ENCODE measurements at places on chromosomes 7 and 10. TPM values are rescaled to one million over a fixed set of nuclear protein-coding genes. Genes with fewer than 3 reads are reported as not detected.

GRCh38 chr7:83850125-83850524, 201.2 kb upstream of the SEMA3E start:
- DNase-seq = no peak

Gene COBL
- not detected for total RNA-seq

- DNase-seq = no peak
Measured at GRCh38 chr7:82700741-82701140, 257.2 kb upstream of the CACNA2D1 start.

Gene NCF1
- 3.8 TPM for total RNA-seq

DNA sequence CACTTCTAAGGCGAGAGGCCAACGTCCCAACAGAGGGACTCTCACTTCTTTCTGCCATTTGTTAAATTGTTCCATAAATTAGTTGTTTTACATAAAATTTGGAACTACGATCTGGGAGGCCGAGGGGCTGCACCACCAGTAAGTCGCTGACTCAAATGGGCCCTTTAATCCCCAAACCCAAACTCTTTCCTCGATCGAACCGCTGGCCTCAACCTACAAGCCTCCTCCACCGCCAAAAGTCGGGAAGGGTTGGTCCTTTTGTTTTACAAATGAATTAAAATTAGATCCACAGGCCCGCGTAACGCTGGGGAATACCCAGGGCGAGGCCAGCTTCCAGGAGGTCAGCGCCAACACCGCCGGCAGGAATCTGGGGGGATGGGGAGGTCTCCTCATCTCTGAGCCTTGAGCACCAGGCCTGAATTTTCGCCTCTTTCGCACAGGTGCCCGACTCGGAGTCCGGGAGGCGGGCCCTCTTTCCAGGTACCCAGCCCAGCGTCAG, 1.2 kb upstream of the FOXI2 start:
- no peak for DNase-seq

Gene ACSM6
- not detected for total RNA-seq

DNA sequence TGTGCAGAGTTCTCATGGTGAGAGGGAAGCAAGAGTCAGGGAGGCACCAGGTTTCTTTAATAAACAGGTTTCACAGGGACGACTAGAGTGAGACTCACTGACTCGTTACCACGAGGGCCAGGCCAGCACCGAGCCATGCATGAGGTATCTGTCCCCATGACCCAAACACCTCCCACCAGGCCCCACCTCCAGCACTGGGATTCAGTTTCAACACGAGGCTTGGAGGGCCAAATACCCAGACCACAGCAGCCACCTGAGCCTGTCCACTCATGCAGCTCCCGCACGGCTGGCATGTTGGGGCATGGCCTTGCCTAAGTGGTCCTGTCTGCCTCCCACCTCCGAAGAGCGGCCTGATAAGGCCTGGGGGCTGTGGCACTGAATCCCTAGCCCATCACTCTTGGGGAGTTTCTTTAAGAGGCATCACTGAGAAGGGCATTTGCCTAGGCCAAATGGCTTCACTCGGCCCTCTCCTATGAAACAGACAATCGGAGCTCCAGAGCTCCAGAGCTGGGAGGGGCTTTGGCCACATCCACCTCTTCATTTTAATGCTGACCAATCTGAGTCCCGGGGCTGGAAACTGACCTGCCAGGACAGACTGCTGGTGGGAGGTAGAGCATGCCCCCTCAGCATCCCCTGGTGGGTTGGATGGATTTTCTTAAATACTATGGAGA, 157.8 kb downstream of the DNAJB6 start:
- no peak for DNase-seq

DNA sequence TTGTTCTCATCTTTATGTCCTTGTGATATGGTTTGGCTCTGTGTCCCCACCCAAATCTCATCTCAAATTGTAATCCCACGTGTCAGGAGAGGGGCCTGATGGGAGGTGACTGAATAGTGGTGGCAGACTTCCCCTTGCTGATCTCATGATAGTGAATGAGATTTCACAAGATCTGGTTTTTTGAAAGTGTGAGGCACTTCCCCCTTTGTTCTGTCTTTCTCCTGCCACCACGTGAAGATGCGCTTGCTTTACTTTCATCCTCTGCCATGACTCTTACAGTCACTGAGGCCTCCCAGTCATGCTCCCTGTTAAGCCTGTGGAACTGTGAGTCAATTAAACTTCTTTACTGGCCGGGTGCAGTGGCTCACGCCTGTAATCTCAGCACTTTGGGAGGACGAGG, 161.0 kb downstream of the HERPUD2 start:
- DNase-seq = no peak

- no peak for DNase-seq
Measured at GRCh38 chr7:13055732-13056368, 368.4 kb downstream of the ARL4A start.

DNA sequence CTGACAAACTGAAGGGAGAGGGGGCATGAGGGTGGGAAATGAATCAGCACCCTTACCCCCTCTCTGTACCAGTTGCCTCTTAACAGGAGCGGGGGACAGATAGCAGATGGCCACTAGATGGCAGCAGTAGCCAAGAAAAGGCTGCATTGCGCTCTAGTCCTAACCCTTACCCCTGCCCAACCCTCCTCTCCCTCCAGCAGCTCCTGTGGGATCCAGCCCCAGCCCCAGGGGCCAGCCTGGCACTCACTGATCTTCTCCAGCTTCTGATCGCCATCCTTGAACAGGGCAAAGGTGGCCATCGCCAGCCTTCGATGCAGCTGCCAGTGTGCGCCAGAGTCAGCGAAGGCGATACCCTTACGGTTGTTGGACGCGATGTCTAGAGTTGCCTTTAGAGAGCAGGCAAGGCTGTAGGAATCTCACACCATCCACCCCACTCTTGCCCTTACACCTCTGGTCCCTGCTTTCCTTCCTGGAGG, 2.2 kb downstream of the CYP17A1 start:
- peak; percentile 73 for DNase-seq

DNA sequence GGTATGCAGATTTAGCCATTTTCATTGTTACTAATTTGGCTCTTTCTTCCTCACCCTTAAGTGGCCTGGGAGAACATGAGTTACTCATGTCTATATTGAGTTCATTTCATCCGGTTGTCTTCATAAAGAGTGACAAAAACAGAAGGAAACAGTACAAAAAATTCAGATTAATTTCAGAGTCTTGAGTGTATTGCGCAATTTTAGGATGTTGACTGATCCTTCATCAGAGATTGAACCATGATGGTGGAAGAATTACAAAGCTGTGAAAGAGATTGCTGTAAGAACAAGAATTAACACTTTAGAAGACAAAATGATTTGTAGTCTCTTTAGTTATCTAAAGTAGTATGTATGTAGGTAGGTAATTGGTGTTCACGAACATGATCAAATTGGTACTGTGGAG, 194.0 kb upstream of the PPP1R3A start:
- DNase-seq = no peak

GRCh38 chr7:28988091-28988490, 30.0 kb upstream of the TRIL start:
- no peak for DNase-seq

- DNase-seq = no peak
Measured at GRCh38 chr10:34622945-34623344, 192.2 kb downstream of the PARD3 start.

- DNase-seq = no peak
Measured at GRCh38 chr7:142784096-142784495, 13.3 kb downstream of the PRSS2 start.

GRCh38 chr10:103759100-103759781, 96.1 kb downstream of the SH3PXD2A start:
- DNase-seq = no peak

- DNase-seq = no peak
Measured at GRCh38 chr7:141306081-141306480, 232.2 kb downstream of the TMEM178B start.

- peak; percentile 78 for DNase-seq
Measured at GRCh38 chr10:79400146-79401004, 45.0 kb downstream of the ZCCHC24 start.

GRCh38 chr7:75977743-75978142, 16.7 kb downstream of the TMEM120A start:
- no peak for DNase-seq

GRCh38 chr7:138882249-138882648, 84.3 kb upstream of the ATP6V0A4 start:
- no peak for DNase-seq

DNA sequence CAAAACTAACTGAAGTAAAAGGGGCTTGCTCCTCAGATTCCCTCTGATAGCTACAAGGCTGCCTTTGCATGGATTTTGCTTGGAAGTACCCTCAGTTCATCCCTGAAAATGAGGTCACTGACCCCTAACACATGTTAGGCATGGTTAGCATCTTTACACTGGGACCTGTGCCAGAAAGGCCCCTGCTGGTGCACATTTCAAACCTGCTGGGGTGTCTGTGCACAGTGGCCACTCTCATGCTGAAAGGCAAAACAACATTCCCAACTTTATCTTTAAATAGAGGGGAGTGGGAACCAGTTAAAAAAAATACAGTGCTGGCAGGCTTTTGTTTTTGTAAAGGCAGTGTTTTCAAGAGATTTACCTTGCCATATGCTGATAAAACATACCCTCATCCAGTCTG, 99.1 kb downstream of the ANK3 start:
- no peak for DNase-seq

DNA sequence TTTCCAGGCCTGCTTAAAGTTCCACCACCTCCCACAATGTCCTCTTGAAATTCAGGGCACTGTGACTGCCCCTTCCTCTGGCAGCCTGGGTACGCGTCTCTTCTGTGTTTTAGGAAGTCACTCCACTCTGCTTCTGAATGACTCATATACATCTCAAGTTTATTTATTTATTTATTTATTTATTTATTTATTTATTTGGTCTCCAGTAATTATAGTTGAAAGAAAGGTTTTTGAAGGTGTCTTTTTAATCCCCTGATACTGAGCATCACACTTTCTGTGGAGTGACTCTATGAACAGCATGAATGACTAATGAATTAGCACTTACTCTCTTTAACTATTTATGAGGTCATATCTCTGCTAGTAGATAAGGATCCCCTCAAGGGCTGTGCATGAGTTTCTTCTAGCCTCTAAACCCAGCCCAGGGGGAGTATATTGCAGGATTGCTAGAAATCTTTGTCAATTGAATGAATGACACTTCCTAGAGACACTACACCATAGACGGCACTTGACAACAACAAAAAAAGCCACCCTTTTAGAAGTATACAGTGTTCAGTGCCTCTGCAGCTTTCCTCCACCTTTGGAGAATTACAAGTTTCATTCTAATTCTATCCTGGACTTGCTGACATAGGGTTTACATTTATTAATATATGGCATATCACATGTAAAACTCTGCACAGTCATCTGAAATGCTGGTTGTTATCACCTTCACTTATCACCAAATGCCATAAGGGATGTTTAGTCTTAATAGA, 2.1 kb downstream of the MACC1 start:
- no peak for DNase-seq

DNA sequence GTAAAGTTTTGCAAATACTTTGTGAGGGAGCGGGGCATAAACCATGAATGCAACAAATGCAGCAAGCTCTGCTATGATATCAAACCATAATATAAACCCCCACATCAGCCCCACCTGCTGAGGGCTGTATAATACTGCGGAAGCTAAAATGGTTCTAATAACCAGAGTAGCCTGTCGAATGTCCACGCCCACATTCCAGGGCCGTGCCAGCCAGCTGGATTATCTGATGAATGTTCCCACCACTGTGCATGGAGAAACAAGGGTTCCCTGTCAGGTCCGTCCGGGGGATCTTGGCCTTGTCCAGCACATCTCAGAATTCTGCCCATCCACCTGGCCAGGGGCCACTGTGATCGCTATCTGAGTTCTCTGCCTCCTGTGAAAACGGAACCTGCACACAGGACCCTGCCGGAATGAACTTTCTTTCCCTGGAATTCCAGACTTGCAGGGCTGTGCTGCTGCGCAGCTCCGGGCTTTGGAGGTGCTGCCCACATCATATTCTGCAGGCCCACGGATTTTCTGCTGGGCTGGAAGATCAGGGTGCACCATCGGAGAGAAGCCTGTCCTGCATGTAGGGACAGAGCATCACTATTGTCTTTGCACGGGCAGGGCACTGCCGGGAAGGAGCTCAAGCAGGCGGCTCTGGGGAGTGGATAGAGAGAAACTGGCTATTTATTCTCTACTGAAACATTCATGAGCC, 77.0 kb upstream of the GNA12 start:
- DNase-seq = no peak

- DNase-seq = no peak
Measured at GRCh38 chr10:62068464-62068863, 167.0 kb downstream of the ARID5B start.

GRCh38 chr7:83786858-83787257, 137.9 kb upstream of the SEMA3E start:
- no peak for DNase-seq

Gene ODAD2
- total RNA-seq = not detected

Gene HHEX
- not detected for total RNA-seq

Gene RPEL1
- not detected for total RNA-seq

DNA sequence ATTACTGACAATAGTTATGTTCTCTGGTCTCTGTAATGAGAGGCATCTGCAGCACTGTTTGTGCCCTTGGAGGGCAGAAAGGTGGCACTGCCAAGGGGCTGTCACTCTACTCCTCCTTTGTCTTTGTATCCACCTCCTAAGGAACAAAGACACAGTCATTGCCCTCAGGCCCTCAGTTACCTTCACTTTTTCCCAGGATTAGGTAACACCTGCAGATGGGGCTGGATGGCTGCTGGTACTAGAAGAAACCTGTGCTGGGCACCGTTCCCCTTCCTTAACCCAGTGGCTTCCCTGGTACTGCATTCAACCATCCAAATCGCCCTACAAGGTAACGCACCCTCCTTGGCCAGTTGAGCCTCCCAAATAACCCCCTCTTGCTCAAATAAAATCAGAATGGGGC, 246.9 kb upstream of the NEBL start:
- no peak for DNase-seq

GRCh38 chr7:106057962-106058927, 53.9 kb downstream of the SYPL1 start:
- no peak for DNase-seq

DNA sequence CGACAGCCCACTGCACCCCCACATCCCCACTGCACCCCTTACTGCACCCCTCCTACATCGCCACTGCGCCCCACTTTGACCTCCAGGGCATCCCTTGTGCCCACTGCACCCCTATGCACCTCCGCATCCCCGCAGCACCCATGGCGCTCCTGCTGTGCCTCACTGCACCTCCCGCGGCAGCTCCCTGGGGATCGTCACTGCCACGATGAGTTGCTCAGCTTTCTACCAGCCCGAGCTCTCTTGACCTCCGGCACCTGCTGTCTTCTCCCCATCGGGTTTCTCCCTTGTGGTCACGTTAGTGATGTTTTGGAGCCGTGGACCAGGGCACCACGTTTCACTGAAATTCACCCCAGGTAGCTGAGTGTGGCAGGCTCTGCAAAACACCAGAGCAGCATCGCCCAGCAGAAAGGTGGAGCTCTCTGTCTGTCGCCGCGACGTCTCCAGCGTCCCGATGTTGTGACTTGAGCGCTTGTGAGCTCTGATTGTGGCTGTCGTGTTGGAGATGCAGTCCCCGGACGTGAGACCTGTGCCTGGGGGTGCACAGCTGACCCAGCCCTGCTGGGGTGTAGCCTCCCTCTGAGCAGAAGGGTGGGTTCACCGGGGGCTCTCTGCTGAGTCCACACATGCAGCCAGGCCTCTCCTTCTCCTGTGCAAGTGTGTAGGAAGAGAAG, 147.7 kb downstream of the DNAJB6 start:
- no peak for DNase-seq

All from activated naive CD8-positive, alpha-beta T cell treated with anti-CD3 and anti-CD28 coated beads, Interleukin-2, amount 10 ng/mL, durations not matched to agents 7 days and 5 days (primary cell).